Right renal pelvis (tissue), 4 donors: ENCODE measurements at places on chromosomes 7 and 10.

- no peak for DNase-seq
These were observed 386.5 kb upstream of the AUTS2 start for GRCh38 chr7:69211739-69212138.

DNA sequence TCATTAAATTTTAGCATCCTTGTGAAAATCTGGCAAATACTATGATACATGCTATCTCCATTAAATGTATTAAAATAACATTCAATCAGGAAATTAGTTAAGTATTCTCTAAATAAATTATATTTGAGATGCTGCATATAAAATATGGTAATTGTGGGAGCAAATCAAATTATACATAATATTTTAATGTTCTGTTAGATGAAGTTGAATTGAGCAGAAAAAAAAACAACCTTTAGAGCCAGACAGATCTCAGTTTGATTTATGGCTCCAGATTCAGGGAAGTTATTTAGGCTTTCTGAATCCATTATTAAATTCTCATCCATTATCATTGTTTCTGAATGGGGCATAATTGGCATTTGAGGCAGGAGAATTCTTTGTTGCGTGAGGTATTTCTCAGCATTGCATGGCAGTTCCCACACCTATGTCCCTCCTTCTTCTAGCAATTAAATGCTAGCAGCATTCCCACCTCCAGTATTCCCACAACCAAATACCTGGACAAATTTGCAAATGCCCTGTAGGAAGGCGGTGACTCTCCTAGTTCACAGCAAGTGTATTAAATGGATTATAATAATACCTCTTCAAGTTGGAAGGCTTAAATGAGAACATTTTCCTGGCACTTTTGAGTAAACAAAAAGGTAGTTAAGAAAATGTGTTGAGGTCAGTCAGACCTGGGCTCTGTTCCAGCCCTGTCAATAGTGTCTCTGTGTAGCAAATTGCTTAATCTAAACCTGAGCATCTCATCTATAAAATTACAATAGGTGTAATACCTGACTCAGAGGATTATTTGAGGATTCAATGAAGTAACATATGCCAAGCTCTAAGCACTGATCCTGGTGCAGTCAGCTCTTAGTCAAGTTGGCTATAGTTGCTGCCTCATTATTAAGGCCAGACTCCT is 108.9 kb downstream of the RNLS start:
- DNase-seq: no peak

GRCh38 chr10:44033008-44033407 is 351.9 kb downstream of the CXCL12 start:
- no peak for DNase-seq

- no peak for DNase-seq
These were observed 85.0 kb upstream of the DDC start for GRCh38 chr7:50650057-50650664.

- no peak for DNase-seq
These were observed 20.7 kb downstream of the MET start for GRCh38 chr7:116692401-116693308.

GRCh38 chr7:74141705-74142104 is 32.5 kb upstream of the EIF4H start:
- DNase-seq: no peak

DNA sequence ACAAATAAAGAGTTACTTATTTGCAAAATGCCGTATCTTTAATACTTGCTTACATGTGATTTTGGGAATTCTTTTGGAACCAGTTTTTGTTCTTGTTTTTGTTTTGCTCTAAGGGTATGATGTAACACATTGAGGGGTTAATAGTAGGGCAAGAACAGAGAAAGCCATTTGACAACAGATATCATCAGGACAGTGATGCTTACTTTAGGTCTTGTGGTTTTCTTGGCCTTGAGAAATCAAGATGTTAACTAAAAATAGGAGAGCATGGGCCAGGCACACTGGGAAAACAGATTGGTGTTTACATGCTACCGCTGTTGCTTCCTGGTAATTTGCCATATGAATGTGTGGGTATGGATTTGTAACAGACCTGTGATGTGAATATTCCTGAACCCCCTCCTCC is 3.7 kb downstream of the SAMD8 start:
- DNase-seq: no peak

DNA sequence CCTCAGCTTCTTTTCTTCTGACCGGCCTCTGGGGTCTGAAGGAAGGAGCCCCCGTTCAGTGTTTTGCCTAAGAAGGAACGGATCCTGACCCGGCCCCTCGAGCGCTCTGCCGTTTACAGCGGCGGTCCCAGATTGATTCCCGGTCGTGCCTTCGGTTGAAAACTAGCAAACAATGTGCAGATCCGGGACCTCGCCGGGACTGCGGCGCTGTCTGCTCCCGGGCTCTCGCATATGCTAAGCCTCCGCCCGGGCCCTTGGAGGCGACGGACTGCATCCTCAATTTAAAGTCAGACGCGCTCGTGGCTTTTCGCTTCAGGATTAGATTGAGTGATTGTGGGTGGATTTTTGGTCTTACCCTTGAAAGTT is 559 bp downstream of the DBF4 start:
- peak; percentile 49 for DNase-seq

- DNase-seq: no peak
These were observed 241.0 kb downstream of the FRMD4A start for GRCh38 chr10:14089556-14090292.

DNA sequence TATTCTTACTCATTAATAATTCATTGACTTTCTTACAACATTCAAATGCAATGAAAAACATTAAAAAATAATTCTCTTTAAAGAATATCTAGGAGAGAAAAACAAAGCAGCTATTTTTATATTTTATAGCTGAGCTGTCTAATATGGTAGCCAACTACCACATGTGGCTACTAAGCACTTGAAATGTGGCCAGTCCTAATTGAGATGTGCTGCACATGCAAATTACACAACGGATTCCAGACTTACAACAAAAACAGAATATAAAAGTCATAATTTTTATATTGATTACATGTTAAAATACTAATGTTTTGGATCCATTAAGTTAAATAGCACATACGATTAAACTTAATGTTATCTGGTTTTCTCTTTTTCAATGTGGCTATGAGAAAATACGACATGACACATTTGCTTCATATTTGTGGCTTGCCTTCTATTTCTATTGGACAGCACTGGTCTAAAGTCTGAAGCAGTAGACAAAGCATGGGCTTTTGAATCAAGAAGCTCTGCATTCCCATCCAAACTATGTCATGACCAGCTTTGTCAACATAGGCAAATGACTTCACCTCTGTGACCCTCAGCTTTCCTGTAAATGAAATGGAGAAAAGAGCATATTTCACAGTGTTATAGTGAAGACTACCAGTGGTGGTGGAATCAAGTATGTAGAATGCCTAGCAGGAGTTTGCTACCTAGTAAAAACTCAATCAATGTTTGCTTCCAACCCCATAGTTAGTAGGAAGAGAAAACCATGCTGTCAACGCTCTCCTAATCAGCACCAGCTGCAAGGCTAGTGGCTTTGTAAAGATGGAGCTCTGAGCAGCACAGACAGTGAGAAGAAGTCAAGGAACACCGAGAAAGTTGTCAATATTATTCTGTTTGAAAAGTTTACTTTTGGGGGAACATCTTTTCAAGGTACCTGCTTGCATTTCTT is 37.1 kb upstream of the GDF10 start:
- no peak for DNase-seq

DNA sequence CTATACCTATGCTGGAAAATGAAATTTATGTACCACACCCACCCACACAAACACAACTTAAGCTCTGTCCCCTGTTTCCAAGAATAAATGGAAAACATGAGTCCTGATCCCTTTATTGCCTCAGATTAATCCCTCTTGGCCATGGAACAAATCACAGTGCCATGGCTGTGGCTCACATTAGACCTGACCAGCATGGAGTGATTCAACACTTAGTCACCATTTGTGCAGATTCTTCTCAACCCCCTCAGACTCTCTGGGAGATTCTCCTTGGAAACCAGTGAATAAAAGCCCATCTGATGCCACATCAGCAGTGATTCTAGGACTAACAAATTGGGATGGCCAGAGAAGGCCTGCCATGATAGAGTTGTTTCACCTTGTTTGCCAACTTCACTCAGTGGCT is 204.4 kb upstream of the TMEM72 start:
- DNase-seq: no peak

DNA sequence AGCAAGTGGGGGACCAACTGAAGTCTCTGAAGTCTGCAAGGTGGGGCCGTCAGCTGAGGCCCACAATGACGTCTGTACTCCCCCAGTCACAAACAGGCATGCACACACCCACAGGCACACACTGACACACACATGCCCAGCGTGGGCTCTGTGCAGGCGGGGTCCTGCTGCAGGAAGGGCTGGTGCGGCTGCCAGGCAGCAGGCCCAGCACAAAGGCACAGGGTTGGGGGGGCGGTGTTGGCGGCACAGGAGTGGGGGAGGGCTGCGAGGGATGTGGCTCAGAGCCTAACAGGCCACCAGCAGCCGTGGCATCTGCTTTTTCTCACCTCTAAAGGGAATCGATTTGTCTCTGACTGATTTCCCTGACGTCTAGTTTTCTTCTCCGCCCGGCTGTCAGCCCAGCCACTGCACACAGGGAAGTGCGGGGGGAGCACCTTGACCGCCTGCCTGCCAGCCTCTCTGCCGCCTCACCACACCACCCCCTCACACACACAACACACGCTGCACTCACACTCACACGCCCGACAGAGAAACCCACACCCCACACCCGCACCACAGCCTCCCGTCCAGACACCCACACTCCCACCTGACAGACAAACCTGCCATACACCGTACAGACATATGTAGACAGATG is 43.5 kb upstream of the ZMIZ1 start:
- no peak for DNase-seq

DNA sequence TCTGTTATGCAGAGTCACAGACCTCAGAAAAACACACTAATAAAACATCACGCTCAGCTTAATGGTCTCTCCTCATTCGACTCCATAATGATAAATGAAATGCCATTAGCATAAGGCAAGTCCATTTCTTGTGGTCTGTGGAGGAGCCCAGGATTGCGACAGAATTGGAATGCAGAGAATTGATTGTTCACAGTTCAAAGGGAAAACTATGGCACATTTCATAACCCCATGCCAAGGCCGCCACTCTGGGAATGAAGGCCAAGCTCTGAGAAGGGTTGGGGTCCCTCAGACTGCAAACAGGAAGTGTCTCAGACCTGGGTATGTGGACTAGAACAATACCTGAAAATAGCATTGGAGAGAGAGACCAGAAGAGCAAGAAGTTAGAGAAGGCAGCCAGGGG is 398.9 kb downstream of the ADRA2A start:
- no peak for DNase-seq

DNA sequence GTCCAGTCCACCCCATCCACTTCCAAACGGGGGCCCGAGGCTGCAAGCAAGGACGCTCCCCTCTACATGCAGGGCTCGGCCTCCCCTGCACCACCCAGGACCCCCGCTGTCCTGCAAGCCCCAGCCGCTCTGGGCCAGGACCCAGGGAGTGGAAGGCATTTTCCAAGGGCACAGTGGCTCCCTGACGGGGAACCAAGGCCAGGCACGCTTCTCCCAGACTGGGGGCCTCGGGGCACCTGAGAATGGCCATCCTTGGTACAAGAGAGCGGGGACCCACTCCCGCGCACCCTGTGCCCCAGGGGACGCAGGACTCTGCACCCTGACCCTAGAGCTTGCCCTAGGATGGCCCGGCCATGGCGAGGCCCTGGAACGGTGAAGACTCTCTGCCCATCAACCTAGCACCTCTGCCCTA is 545 bp upstream of the AKR1E2 start:
- DNase-seq: no peak

- DNase-seq: no peak
These were observed 26.8 kb downstream of the PYROXD2 start for GRCh38 chr10:98388101-98388655.

GRCh38 chr7:112001091-112001826 is 204.9 kb downstream of the DOCK4 start:
- no peak for DNase-seq

DNA sequence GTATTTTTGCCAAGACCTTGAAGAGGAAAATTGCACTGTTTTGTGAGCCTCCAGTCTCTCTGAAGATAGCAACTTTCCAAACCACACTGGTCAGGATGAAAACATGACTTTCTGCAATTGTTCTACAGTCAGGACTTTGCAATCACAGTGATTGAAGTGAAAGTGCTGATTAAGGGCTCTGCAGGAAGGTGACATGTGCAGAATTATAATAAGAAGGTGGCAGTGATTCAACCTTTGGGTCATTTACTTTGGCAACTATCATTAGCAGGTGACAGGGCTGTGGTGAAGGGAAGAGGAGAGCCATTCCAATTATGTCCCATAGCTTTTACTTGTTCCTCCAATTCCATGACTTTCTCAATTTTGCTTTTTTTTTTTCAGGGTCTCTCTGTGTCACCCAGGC is 350.0 kb upstream of the FZD8 start:
- DNase-seq: no peak
